ENCODE measurements at places on chromosomes 12 and 14.
A peak's percentile ranks its signal among the peaks of the same experiment; 100 is the strongest.

DNA sequence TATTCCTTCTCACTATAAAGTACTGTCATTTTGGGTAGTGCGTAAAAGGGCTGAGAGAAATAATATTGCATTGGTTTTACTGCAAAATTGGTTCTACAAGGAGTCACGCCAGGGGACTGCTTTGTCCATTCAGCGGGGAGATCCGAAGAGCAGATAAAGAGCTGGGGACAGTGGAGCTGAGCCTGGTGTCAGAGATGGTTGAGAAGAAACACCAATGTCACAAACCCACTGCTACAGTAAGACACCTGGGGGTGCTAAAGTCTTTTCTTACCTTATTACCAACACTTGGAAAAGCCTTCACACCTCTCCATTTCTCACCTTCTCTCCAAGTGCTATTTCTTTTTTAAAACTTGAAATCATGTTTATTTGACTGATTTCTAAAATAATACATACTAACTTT is 14.1 kb downstream of the IL31 start:
- DNase-seq: no peak

DNA sequence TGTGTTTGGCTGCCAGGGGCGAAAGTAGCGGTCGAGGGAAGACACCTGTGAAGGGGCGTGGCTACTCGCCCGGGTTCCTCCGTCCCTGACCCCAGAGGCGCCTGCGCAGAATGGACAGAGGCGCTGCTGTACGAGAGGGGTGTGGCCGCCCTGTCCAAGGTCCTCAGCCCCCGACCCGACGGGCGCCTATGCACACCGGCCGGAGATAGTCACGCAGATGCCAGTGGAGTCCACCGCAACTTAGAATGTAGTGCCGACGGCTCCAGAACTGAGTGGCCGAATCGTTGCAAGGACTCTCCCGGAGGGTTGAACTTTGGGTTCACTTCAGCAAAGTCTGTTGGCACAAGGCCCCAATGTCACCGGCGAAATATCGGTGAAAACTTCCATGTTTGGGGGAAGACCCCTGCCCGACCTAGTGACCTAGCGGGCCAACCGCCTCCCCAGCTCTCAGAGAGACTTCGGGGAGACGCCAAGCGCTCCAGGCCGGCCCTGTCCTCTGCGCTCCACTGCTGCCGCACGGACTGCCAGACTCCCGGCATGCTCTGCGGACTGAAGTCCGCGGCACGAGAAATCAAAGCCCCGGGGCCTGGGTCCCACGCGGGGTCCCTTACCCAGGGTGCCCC is 541 bp upstream of the RNU6-7 start:
- peak; percentile 40 for DNase-seq

DNA sequence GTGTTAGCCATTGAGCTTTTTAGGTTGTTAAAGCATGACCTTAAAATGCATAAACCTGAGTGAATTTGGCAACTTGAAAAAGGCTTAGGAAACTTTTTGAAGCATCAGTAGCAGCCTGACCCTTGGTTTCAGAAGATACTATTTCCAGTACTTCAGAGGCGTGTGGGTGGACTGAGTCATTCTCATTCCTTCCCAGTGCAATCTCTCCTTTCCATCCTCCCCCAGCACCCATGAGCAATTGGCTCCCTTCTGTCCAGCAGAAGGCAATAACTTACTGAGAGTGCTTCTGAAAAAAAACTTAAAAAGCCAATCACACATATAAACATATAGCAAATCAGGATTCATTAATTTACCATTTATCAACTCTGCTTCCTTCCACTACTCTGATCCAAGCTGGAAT is 299.3 kb upstream of the STXBP6 start:
- no peak for DNase-seq

GRCh38 chr12:53871367-53871766 is 67.3 kb upstream of the HOXC13 start:
- DNase-seq: no peak

- no peak for DNase-seq
Observed at GRCh38 chr12:104748356-104748755, 209.7 kb downstream of the SLC41A2 start.

All from foreskin melanocyte (primary cell).